Right renal pelvis (tissue), 4 donors: ENCODE measurements at places on chromosomes 6 and 20. TPM values are rescaled to one million over a fixed set of nuclear protein-coding genes. Genes with fewer than 3 reads are reported as not detected.

DNA sequence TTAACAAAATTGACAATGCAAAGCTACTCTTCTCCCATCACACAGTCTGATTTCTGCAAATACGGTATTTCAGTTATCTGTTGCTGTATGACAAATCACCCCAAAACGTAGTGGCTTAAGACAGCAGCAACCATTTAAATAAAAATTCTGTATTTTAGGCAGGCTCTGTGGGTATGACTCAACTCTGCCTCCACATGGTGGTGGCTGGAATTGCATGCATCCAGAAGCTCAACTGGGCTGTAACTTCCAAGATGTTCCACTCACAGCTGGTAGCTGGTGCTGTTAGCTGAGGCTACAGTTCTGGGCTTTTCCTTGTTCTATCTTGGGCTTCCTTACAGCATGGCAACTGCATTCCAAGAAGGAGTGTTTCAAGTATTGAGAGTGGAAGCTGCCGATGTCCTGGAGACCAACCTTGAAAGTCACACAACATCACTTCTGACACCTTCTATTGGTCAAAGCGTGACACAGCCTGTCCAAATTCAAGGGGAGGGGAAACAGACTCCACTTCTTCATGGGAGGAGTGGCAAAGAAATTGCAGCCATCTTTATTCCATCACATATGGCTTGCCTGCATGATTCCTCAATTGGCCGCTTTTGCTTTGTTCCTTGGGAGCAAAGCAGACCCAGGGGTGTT lies 39.7 kb upstream of the TULP1 start:
- no peak for DNase-seq

DNA sequence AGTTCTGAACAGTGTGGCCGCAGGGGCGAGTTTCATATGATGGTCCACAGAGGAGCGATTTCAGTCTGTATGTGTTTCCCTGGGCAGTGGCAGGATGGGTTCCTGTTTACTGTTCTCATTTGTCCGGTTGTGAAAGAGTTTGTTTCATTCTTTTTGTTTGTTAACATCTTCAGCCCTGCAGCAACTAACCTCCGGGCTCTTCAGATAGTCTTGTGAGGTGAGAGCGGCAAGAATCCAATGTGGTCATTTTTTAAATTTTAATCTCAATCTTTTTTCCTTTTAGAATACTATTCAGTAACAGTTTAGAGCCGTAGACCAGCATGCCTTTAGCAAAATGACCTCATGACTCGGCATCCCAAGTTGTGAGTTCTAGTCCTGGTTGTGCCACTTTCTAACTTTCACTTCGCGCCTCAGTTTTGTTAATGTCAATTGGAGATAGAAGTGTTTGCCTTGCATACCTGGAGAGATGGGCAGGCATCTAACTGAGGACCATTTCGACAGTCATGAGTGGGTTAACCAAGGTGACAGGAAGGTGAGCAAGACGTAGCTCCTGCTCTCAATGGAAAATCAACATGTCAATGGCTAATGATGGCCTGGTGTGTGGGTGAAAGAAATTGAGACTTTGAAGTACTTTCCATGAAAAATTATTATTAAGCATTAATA lies 38.5 kb upstream of the PXDC1 start:
- DNase-seq: no peak

GRCh38 chr6:17390276-17390675 lies 3.1 kb upstream of the CAP2 start:
- no peak for DNase-seq

GRCh38 chr6:167574431-167575151 lies 249.7 kb downstream of the TTLL2 start:
- DNase-seq: no peak

The PRSS35 gene
- 42.8 TPM for polyA plus RNA-seq

DNA sequence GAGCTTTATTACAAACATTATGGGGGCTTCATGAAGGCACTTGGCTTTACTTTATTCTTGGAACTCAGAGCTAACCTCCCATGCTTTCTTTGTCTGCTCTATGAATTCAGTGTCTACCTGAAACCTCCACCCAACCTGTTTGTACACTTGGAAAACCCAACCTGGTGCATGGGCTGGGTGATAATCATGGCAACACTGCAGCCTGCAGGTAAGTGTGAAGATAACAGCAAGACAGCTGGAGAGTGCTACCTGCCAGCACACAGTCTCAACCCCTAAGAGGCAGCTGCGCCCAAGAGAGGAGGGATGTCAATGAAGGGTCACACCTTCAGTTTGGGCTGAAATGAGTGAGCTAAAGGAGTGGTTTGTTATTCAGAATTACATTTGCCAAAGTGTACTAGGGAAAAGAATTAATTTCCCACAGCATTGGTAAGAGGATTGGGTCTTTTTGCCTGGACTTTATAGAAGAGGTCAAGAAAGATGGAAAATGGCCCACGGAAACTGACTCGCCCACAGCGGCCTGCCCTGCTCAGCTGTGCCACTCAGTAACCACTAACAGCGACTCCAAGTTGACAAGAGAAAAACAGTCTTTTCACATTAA lies 24.4 kb downstream of the FOXQ1 start:
- no peak for DNase-seq

DNA sequence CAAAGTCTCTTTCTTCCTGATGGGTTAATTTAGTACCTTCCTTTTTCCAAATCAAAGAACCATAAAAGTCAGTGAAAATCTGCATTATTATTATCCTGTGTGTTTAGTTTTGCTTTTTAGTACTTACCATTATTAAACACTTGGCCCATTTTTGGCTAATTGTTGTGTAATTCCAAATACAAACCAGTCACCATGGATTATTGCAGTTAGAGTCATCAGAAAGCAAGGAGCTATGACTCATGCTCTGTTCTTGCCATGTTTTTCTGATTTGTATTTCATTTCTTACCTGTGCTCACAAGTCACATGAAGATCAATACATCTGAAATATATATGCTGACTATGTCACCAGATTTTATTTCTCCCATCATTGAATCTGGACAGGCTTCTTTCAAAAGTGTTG lies 31.3 kb downstream of the SLC22A3 start:
- DNase-seq: no peak

GRCh38 chr20:2756056-2756611 lies 44.3 kb downstream of the CPXM1 start:
- peak; percentile 39 for DNase-seq

DNA sequence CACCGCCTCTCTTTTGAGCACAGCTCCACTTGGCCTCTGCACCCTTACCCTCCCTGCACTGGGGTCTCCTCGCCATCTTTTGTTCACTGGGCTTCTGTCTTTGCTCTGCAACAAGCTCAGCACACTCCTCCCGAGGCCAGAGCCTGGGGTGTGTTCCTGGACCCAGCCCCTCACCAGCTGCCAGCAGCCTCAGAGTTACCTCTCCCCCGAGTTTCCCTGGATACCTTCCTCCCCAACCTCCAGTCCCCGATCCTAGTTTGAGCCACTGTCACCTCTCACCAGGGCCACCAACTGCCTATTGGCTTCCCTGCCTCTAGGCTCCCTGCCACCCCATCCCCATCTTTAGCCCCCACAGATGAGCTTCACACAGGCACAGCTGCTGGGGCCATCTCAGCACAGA lies 12.3 kb downstream of the CYP21A2 start:
- DNase-seq: no peak

- no peak for DNase-seq
Measured at GRCh38 chr6:38034274-38034914, 214.9 kb downstream of the ZFAND3 start.

The PAQR8 gene
- 31.4 TPM for polyA plus RNA-seq

GRCh38 chr6:139943391-139943790 lies 568.9 kb upstream of the CITED2 start:
- no peak for DNase-seq

The ULBP2 gene
- polyA plus RNA-seq: 0.67 TPM

The PRL gene
- not detected for polyA plus RNA-seq

The FILIP1 gene
- polyA plus RNA-seq: 3.2 TPM

DNA sequence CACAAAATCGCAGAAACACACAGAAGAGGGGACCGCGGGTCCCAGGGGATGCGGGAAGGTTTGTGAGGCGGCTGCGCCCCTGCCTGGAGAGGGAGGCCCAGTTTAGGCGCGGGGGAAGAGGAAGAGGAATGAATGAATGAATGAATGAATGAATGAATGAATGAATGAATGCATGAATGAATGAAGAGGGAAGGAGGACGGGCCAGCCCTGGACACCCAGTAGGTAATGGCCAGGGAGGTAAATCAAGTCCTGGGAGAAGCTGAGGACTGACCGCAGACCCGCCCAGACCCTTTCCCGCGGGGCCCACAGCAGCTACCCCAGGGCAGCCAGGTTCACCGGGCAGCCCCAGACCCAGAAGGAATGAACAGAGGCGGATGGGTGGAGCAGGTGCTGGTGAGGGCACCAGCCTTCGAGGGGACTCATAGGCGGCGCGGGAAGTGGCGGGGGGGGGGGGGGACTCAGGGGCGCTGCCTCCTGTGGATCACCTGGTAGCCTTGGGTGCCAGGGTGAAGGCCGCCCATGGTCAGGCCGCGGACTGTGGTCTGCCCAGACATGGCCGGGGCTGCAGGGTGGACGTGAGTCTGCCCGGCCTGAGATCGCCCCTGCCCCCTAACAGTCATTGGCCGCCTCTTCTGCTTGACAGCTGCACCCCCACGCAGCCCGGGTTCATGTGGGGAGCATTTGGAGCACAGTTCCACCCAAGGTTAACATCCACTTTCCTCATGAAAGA lies 192.0 kb upstream of the PDE10A start:
- no peak for DNase-seq

DNA sequence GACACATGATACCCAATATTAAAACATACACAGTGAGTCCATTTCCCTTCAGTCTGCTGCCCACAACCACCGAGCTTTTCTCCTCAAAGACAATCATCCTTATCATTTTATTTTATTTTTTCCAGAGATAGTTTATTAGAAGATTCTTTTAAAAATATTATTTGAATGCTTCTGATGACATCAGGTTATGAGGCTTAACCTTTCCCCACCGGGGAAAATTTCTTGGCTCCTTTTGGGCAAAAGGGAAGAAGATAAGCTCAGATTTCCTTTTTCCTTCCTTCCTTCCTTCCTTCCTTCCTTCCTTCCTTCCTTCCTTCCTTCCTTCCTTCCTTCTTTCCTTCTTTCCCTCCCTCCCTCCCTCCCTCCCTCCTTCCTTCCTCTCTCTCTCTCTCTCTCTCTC lies 149.5 kb upstream of the CITED2 start:
- no peak for DNase-seq

DNA sequence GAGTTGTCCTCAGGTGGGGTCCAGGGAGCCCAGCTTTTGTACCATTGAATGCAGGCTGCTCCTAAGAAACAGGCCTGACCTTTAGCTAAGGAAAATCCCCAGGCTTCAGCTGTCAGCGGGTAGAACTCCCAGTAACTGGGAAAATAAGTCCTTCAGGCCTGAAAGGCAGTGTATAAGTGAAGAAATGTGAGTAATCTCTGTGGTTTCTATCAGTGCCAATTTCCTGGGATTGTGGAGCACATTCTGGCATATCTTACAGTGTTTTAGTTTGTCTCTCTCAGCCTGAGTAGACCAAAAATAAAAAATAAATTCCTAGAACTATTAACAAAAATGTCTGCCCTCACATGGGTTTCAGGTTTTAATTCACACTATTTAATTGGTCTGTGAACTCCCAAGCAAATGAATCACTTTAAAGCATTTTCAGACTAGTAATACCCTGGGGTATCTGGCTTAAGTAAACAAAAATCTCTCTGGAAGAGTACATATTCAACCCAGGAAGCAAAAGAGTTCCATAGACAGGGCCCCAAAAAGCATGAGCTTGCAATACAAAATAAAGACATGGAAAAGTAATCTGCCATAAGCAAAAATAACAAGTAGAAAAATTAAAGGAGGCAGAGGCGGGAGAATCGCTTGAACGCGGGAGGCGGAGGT lies 566.2 kb upstream of the NOX3 start:
- DNase-seq: no peak

DNA sequence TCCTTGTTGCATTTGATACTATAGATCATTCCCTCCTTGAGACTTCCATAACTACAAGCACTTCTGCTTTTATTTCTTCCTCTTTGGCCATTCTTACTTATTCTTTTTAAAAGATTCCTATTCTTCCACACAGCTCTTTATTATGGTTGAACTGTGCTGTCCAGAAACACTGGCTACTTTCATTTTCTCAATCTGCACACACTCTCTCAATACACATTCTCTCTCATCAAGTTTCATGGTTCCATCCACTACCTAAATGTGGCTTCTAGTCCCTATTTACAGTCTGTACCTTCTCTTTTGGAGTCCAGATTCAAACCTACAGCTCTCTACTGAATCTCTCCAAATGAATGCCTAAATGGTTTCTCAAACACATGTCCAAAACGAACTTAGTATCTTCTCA lies 214.3 kb upstream of the RSPO3 start:
- no peak for DNase-seq

GRCh38 chr20:32319100-32319499 lies 39.0 kb upstream of the ASXL1 start:
- DNase-seq: no peak

The ULBP3 gene
- polyA plus RNA-seq: 7.8 TPM

- no peak for DNase-seq
Measured at GRCh38 chr6:126905917-126906316, 212.6 kb upstream of the RSPO3 start.

The CLPSL1 gene
- polyA plus RNA-seq: 0.88 TPM

- DNase-seq: no peak
Measured at GRCh38 chr6:156886409-156886808, 109.2 kb downstream of the ARID1B start.

The PROKR2 gene
- not detected for polyA plus RNA-seq

The SNAP91 gene
- 1.0 TPM for polyA plus RNA-seq

GRCh38 chr6:130372786-130373185 lies 7.0 kb downstream of the TMEM200A start:
- no peak for DNase-seq

GRCh38 chr6:5401845-5402738 lies 140.8 kb downstream of the FARS2 start:
- no peak for DNase-seq

DNA sequence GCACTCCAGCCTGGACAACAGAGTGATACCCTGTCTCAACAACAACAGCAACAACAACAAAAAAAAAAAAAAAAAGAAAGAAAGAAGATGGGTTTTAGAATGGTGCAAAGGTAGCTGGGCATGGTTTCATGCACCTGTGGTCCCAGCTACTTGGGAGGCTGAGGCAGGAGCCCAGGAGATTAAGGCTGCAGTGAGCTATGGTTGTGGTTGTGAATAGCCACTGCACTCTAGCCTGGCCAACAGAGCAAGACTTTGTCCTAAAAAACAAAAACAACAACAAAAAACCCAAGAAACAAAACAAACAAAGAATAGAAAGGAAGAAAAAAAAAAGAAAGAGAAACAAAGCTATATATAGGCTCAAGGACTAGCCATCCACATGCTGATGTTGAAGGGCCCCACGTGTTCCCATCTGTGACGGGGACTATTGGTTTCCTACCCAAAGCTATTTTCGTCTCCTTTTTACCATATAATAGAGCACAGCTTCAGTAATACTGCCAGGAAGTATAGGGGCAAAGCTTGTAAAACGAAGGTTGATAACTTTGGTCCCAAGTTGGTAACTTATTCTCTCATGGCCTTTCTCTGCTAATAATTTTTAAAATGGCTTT lies 7.9 kb upstream of the EEF1E1 start:
- no peak for DNase-seq

DNA sequence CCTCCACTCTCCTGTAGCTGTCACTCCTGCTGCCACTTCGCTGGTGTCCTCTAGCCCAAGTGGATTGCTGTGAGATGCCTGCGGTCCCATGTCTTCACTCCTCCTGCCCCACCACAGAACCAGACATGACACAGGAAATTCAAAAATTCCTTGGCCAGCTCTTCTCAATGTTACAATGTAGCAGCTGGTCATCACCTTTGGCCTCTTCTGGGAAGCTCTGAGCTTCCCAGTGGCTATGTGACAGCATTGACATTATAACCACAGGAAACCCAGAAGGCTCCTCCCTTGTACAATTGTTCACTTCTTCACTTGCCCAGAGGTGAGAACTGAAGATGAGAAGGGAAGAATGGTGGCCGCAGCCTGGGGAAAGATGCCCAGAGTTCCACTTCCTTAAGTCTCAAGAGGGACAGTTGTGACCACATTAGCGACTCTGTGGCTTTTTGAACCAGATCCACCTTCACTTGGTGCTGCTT lies 76.1 kb upstream of the NAA20 start:
- DNase-seq: no peak
